ENCODE measurements at places on chromosomes 16 and 17.

DNA sequence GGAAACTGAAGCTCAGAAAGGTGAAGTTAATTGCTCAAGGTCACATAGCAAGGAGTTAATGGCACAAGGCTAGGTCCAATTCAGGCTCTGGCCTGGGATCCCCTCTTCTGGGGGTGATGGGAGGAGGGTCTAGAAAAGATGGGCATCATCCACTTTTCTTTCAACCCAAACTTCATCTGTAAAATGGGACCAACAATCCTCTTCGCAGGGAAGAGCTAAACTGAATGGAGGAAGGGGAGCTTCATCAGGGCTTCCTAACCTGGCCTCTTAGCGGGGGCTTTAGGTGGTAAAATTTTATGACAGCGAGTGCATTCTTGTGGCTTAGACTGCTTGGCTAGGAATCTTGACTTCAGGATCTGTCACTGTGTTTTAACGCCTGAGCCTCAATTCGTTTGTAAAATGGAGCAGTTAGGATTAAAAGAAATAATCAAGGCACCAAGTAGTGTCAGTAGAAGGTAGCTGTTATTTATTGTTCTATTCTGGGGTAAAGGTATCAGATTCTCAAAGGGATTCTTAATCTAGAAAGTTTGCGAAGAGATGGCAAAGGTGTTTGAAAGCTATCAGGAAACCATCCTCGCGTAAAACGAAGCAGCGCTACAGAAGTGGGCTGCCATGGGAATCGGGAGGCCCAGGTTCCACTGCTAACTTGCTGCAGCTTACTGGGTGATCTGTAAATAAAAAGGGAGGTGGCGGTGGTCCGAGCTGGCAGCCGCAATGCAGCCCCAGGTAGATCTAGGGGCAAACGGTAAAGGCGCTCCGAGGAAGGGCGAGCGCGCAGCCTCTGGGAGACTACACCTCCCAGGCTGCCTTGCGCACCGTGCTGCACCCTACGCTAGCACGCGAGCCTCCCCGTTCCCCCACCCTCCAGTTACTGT lies 1.5 kb upstream of the SRCAP start:
- peak; percentile 94 for DNase-seq

DNA sequence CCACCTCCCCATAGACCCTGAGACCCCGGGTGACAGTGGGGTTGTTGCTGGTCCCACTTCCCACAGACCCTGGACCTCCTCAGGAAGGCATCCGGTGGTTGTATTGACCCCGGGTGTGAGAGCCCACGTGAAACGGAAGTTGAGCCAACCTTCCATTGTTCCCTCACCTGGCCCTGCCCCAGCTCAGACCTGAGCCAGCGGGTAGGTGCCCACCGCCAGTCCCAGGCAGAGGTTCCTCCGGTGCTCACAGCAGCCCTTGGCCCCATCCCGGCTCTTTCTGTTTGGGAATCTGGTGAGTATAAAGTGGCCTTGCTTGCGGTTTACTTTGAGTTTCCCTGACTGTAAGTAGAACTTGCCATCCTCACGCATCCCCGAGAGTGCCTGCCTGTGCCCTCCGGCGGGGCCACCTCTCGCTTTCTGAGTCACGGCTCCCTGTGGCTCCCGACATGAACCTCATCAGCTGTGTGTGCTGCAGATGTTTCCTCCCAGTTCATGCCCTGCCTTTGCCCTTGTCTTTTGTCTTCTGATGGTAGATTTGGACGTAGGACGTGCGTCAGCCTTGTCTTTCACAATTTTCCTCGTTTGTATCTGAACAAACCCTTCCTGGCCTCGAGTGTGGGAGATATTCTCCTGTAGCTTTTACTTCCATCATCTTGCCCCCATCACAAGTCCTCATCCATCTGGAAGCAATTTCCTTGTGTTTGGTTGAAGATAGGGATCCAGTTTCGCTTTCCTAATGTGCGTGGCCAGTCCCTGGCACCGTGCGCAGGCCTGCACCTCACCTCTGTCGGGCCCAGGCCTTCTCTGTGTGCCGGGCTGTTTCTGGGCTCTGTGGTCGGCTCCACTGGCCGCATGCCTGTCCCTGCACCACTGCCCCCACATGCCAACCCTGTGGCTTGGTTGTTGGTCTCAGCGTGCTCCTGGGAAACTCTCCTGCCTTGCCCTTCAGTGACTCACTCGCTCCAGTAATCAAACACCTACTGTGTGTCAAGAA lies 76.0 kb downstream of the METRNL start:
- DNase-seq, result no peak

DNA sequence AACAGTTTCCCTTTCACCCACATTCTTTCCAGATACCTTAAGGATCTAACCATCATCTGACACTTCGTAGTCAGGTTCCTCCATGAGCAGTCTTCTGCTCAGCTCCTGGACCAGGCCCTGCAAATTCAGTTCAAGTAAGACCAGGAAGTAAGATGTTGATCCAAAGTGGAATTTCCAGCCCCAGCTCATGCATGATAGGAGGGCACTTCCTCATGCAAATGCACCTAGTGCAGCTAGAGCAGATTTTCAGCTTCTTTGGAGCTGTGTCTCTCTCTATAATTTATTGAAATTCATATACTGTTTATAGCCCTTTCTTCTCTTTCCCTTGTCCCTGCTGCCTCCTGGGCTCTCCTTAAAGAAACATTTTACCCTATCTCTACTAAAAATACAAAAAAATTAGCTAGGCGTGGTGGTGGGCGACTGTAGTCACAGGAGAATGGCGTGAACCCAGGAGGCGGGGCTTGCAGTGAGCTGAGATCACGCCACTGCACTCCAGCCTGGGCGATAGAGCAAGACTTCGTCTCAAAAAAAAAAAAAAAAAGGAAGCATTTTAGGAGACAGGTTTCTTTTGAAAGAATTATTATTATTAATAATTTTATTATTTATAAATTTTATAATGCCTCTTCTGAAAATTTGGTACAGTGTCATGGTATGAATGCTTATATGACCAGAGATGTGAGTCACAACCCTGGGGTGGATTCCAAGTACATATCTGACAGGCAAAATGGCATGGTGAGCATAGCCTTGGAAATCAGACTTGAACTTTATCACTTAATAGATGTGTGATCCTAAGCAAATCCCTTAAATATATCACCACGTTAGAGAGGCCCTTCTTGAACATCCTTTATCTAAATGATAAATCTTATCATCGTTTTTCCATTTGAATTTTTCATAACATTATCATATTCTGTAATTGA lies 94.3 kb downstream of the SSH2 start:
- DNase-seq, result no peak

- DNase-seq, result no peak
These were observed 13.7 kb downstream of the DYNLL2 start for GRCh38 chr17:58096892-58097291.

DNA sequence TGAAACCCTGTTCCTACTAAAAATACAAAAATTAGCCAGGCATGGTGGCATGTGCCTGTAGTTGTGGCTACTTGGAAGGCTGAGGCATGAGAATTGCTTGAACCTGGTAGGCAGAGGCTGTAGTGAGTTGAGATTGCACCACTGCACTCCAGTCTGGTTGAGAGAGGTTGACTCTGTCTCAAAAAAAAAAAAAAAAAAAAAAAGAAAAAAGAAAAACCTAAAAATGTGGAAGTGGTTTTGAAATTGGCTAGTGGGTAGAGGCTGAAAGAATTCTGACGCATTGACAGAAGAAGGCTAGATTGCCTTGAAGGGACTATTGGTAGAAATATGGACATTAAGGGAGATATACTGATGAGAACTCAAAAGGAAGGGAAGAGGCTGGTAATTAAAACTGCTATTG lies 33.6 kb upstream of the CPPED1 start:
- no peak for DNase-seq

DNA sequence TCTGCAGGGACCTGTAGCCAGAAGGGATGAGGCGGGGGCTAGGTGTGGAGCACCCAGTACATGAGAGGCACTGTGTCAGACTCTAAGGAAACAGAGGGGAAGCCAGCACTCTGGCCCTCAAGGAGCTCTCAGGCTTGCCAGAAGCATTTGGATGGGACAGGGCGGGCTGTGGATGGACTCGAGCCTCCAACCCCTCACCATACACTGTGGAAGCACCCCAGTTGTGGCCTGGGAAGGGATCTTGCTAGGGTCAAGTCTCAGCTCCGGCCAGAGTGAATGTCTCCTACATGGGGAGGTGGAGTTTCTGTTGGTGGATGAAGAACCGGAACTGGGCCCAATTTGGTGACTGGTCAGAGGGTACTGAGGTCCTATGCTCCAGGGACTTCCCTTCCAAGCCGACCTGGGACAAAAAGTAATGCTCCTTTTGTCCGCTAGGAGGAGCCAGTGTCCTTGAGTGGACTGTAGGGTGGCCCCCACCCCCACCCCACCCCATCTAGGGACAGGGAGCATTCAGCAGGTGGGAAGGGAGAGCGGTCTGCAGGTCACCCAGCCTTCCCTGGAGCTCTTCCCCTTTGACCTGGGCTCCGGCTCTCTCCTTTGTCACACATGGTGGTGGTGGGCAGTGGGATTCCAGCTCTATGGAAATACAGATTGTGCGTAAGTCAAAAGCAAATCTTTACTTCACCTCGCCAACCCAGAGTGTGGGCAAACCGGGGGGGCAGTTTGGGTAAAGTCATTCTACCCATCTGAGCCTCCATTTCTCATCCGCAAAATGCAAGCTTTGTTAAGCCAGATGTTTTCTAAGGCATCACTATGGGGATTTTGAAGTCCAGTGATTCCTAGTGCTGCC lies 20.4 kb upstream of the PHB1 start:
- DNase-seq, result no peak

DNA sequence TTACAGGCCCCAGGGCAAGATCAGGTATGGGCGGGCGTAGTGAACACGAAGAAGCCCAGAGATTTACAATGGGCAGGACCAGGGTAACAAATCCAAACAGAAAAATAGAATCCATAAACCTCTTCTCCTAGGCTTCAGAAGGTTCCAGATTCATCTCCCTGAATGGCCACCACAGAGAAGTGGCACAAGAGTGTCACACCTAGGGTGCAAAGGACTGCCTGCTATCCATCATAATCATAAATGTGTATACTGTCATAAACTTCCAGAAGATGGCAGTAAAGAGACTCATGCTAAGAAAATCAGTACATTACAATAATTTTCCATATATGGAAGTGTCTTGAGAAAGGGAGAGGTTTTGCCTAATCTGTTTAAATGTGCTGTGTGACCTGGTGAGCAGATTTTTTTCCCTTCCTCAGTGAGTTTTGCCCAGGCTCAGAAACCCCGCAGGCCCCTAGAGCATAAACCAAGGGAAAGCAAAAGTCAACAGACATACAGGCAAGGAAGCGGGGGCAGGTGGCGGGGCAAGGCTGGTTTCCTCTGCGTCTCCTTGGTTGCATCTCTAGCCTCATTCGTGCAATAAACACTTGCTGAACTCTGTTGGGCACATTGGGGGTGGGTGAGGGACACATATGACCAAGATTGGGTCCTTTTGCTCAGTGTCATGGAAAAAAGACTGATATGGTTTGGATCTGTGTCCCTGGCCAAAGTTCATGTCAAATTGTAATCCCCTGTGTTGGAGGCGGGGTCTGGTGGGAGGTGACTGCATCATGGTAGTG lies 92.0 kb upstream of the CDH5 start:
- peak; percentile 59 for DNase-seq

DNA sequence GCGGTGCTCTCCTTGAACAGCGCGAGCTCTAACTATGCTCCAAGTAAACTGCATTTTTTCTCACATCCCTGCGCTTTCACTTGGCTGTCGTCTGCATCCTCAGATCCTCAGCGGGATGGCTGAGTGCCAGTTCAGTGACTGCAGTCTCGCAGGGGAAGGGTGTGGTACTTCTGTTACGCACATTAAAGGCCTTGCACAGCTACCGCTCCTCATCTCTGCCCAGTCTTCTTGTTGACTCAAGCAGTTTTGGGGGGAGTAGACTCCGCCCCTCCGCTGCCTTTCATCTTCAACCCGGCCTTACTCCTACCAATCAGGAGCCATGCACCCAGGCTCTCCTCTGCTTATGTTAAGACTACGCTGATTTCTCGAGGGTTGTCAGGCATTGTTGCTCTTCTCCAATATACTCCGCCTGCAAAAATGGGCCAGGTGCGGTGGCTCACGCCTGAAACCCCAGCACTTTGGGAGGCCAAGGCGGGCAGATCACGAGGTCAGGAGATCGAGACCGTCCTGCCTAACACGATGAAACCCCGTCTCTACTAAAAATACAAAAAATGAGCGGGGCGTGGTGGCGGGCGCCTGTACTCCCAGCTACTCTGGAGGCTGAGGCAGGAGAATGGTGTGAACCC lies 10.0 kb downstream of the ATP5PD start:
- no peak for DNase-seq

- DNase-seq, result no peak
These were observed 38.2 kb upstream of the TMEM97 start for GRCh38 chr17:28280826-28281225.

Data from DMS 273 treated with DMSO at 0.1 percent for 48 hours (cell line).